ENCODE measurements at places on chromosomes 1 and 21.

DNA sequence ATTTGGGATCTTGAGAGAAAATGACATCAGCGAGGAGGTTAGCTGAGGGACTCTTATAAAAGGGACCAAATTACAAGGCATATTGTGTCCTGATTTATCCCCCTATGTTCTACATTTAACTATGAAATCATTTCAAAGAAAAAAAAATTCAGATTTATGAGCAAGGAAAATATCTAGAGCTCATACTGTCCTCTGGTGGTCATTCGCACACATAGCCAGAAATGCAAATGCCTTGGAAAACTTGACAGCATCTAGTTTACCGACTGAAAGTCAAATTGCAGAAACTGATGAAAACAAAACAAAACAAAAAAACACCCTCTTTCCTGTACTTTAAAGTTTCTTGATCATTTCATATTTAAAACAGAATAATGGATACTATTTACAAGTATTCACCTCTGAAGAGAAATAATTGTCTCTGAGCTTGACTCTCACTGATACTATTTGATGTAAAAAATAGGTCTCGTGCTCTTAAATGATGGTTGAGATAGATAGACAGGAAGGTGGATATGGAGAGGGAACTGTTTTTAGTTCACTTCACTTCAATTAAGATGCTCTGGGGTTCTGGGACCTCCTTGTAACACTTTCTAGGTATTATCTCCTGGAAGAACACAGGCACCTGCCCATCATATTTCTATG is 253.8 kb downstream of the PCP4 start:
- no peak for DNase-seq

GRCh38 chr21:42431196-42431595 is 27.5 kb downstream of the UBASH3A start:
- no peak for DNase-seq

- DNase-seq, result no peak
Observed at GRCh38 chr21:45367402-45368351, 37.3 kb upstream of the COL18A1 start.

DNA sequence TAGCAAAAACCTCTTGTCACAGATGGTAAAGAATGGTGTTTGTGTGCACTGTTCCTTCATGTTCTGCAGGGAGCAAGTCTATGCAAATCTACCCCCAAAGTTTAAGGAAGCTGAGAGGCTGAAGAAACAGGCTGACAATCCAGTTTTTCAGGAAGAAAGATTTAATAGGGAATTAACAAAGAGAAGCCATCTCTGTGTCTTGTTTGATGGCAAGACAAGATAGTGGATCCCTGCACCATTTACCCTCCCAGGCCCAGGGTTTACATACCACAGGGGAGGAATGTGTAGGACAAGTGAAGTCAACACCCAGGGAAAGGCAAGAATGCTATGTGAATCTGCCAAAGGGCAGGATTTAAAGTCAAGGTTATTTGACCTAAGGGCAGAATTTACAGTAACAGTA is 48.1 kb upstream of the FNBP1L start:
- no peak for DNase-seq

All from nucleus accumbens (tissue), 56 donors.